ENCODE measurements at places on chromosomes 2 and 18.

DNA sequence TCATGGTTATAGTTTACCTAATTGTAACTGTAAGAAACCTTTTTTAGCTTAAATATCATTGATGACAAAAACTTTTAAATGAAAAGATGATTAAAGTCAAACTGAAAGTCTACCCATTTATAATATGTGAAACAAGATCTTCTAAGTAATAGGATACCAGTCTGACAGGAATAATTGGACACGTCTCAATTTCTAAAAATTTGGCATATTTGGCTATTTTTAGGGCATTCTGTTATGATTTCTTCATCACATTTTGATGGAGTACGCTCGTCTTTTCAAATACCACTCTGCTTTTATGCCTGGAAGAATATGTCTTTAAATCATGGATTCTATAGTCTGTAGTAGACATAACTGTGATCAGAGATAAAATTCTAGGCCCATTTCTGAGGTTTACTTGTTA is 1.3 kb downstream of the R3HDM1 start:
- DNase-seq: no peak

DNA sequence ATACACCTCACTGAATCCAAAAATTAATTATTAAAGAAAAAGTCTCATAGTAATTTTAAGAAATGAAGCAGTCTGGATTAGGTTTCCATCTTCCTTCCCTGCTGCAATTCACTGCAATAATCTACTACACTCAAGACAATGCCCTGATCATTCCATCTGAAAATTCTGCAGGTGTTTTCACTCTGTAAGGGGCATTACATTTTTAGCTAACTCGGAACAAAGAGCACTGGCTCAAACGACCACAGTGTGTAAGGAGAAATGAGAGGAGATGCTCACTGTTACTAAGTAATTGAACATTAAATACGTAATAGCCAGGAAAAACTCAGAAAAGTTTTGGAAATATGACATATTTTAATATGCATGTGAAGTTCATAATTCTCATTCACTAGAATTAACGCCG is 1.3 kb downstream of the B4GALT6 start:
- DNase-seq: no peak

GRCh38 chr18:22363867-22364463 is 53.8 kb downstream of the CTAGE1 start:
- DNase-seq: no peak

GRCh38 chr2:39660612-39661236 is 5.0 kb upstream of the TMEM178A start:
- DNase-seq: no peak

DNA sequence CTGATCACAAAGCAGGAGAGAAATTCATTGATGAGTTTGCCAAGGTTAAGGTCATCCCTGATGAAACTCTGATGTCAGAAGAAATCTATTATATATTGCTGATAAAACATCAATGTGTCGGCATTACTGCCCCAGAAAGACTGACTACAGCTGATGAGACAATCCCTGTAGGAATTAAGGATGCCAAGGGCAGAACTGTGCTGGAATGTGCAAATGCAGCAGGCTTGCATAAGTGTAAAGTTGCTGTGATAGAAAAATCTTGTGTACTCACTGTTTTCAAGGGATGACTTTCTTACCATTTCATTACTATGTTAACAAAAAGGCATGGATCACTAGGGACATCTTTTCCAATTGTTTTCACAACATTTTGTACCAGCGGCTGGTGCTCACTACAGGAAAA is 19.7 kb upstream of the MARCO start:
- DNase-seq: no peak

DNA sequence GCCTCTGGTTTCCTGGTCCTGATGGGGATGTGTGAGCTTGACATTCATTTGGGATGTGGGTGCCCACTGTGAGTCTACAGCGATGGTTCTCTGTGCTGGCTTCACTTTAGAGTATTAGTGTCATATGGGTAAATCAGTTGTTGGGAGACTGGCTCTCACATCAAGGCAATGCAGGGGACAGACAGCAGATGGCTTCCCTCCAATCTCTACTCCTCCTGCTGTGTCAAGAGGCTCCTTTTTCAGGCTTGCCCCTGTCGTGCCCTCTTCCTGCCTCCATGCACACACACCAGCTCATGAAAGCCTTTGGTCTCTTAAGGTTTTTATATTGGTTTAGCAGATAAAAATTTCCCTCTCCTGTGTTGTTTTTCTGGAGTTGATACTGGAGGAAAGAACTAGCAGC is 315.6 kb downstream of the RDH14 start:
- DNase-seq: no peak

- no peak for DNase-seq
These were observed 768.5 kb downstream of the LRP1B start for GRCh38 chr2:141362311-141362710.

DNA sequence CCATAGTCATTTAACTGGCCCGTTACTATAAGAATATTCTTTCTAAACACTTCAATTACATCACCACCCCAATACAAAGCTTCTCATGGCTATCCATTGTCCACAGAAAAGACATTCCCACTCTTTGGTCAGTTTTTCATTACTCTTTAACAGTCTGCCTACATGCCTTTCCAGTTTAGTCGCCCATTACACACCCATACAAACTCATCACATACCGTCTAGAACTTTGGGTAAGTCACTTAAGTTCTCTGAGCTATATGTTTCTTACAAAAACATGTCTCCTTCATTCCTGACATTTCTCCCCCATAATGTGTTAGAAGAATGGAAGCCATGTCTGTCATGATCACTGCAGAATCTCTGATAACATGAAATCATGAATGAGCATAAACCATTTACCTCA is 108.2 kb upstream of the STK17B start:
- no peak for DNase-seq

Measured in activated naive CD4-positive, alpha-beta T cell treated with Interleukin-2 at 50 U/mL for 16 hours (primary cell).